Smooth muscle cell of the brain vasculature (primary cell): ENCODE measurements at places on chromosomes 11 and 22.

DNA sequence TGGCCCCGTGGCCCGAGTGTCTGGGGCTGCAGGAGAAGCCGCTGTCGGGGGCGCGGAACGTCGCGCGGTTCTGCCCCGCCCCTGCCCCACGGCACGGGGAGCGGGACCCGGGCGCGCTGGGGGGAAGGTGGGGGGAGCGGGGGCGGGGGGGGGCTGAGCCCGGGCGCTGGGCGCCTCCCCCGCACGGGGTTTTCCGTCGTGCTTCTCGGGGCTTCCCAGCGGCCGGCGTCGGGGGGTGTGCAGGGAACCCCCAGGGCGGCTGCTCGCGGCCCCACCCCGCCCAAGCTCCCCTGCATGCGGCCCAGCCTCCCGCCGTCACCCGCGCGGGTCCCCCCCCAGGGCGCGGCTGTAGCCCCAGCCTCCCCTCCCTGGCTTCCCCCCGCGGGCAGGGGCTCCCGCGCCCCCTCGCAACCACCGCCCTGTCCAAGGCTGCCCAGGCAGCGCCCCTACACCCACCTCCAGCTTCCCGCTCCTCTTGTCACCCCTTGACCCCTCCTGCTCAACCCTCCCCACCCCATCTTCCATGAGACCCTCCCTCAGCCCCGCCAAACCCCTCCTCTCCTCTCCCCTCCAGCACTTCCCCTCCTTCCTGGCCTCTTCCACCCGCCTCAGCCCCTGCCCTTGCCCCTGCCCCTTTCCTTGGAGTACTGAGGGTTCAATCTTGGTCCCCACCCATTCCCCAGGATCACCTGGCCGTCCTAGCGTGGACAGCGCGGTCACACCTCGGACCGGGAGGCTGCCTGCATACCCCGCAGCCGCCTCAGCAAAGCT is 1.7 kb downstream of the IL17REL start:
- no peak for DNase-seq

GRCh38 chr11:125552927-125553326 is 16.4 kb upstream of the EI24 start:
- DNase-seq, result no peak

GRCh38 chr11:132475026-132475425 is 1057.3 kb downstream of the OPCML start:
- DNase-seq, result no peak

DNA sequence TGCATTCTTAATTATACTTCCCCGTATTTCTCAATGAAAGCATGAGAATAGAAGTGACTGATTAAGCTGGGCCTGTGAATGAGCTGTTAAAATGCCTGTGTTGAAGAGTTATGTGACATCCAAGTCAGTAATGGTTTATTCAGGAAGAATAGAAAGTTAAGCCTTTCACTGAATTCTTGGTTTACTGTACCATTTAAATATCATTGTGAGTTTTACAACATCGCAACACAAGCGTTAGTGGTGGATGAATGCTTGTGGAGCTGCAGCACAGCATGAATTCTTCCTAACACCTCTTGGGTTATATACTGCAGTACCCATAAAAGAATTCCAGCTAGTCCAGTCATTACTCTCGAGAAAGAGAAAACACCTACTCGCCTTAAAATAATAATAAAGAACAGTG is 257.8 kb downstream of the JRKL start:
- no peak for DNase-seq

DNA sequence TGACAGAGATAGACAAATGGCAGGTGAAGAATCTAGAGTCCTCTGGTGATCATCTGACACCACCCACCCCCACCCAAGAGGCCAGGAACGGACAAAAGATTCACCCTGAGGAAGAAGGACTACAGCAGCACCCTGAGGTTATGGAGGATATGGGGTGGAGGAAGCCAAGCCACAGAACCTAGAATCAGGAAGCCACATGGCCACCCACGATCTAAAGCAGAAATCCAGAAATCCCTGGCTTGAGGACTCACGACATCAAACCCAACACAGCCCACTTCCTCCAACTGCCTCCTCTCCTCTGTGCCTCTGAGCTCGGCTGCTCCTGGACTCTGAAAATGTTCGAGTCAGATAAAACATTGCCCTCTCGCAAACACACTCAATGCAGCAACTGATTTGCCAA is 364.3 kb downstream of the SHANK2 start:
- no peak for DNase-seq

DNA sequence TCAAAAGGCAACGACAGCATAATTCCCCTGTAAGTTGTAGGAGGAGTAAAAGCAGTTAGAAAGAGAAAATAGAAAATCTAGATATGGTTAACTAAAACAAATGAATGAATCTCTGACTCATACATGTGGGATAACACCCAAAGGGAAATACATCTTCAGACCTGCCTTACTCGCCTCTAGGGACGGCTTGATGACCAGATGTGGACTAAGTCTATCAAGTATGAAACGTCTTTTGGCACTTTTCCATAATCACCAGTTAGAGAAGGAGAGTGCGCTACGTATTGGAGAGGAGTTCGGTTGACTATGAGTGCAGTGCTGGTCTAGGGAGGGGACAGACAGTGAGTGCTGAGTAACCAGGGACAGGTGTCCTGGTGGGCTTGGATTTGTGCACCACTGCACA is 459.9 kb downstream of the OPCML start:
- no peak for DNase-seq

DNA sequence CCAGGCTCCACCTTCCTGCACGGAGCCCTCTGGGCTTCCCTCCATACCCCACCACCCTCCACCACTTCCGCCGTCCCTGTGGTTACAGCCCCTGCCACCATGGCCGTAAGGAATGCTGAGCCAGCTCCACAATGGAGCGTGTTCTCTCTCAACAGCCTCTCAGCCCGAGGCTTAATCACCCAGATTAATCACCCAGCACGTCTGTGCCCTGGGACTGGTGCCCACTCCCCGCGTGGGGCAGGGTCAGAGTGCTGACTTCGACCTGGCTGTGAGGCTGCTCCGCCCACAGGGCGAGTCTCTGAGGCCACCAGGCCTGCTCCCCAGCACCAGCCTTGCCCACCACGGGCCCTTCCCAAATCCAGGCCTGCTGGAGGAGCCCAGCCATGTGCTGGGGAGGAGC is 4.0 kb upstream of the TH start:
- no peak for DNase-seq

DNA sequence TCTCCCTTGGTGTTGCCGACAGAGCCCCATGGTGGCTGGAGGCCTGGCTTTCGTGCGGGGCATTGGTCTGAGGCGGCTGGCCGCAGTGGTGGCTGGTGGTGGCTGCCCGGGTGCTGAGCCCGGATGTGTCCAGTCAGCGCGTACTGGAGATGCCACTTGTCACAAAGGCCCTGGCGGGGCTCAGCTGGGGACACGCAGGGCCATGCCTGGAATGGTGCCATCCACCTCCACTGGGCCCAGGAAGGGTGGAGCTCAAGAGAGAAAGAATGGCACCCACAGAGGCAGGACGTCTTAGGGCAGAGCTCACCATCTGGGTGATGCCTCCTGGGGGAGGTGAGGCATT is 92.5 kb downstream of the CEP164 start:
- DNase-seq, result no peak
